BJ (cell line): ENCODE measurements at places on chromosomes 12 and 14. TPM values are rescaled to one million over a fixed set of nuclear protein-coding genes. Genes with fewer than 3 reads are reported as not detected.

The TPH2 gene
- not detected in 2 replicates for polyA plus RNA-seq

DNA sequence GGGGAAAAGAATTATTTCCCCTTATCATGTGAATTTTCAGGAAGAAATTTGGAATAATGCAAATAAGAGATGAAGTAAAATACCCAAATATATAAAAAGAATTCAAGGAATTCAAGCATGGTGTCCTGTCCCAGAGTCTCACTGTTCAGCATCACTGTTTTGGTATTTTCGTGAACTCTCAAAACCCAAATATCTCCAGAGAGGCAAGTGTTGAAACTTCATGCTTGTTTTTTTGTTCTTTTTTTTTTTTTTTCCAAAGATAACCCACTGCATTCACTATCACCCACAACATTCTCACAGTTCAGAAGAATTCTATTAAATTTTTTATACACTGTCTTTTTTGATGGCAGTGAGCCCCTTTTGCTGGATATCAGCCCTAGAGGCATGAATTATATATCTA is 354.9 kb downstream of the DIO2 start:
- DNase-seq: peak; percentile 30

- DNase-seq: no peak
Observed at GRCh38 chr12:5856692-5857091, 88.4 kb downstream of the ANO2 start.

The PSMA6 gene
- polyA plus RNA-seq: 155 and 216 TPM in 2 replicates

- no peak for DNase-seq
Observed at GRCh38 chr14:89226801-89227495, 190.1 kb downstream of the FOXN3 start.

GRCh38 chr14:37443461-37443860 is 151.6 kb downstream of the FOXA1 start:
- peak; percentile 38 for DNase-seq

The IGF1 gene
- polyA plus RNA-seq: 1.5 and 2.4 TPM in 2 replicates

DNA sequence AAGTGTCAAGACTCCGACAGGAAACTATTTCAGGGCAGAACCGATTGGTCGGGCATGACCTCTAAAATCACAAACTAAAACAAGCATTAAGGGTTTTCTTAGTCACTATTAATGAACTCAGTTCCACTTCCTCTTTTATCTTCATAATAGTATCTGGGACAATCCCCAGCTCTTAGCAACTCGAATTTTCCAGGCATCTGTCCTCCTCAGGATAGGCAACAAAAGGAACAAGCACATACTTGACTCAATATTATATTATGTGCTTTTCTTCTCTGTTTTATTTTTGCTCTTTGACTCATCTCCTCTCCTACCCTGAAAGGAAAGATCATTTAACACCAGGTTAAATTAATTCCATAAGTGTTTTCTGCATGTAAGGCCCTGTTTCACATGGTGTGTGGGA is 638.3 kb upstream of the TBX3 start:
- DNase-seq: no peak

The CNTN1 gene
- polyA plus RNA-seq: 0.11 and 0.40 TPM in 2 replicates

GRCh38 chr12:123105211-123105826 is 45.6 kb downstream of the PITPNM2 start:
- no peak for DNase-seq

DNA sequence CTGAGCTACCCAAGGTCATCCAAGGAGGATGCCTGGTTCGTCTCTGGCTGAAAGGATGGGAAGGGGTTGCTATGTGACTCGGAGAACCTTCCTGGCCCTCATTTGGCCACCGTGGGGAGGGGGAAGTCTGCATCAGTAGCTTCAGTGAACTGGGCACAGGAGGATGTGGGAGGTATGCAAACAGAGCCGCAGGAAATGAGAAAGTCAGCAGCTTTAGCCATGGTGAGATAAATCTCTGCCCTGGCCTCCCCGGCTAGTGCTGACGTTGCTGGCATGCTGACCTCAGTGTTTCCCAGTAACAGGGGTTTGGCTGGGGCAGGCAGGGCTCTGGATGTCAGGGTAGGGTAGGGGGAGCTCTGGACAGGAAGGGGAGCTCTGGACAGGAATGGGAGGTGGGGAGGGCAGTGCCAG is 2.3 kb upstream of the CEBPE start:
- DNase-seq: no peak

GRCh38 chr12:101707131-101707782 is 9.8 kb downstream of the CHPT1 start:
- no peak for DNase-seq

The RAPGEF3 gene
- polyA plus RNA-seq: 1.3 and 2.4 TPM in 2 replicates

DNA sequence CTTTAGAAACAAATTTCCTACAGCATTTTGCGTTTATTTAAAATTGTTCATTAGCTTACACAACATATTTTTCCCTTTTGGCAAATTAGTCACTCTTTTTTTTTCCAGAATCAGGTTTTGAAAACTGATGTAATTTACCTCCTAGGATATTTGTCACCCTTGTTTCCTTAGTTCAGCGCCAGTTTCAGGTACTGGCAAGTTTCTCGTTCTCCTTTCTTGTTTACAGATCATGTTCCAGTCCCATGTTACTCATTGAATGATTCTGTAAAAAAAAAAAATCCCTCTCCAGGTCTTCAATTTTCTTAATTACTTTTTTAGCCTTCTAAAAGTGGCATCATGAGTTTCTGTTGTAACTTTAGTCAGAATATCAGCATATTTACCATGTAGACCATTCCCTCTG is 2.7 kb downstream of the PPP4R4 start:
- no peak for DNase-seq

The APOF gene
- polyA plus RNA-seq: not detected in 2 replicates

The AICDA gene
- polyA plus RNA-seq: not detected in 2 replicates

The PLD4 gene
- polyA plus RNA-seq: 0.02 and 0.05 TPM in 2 replicates

DNA sequence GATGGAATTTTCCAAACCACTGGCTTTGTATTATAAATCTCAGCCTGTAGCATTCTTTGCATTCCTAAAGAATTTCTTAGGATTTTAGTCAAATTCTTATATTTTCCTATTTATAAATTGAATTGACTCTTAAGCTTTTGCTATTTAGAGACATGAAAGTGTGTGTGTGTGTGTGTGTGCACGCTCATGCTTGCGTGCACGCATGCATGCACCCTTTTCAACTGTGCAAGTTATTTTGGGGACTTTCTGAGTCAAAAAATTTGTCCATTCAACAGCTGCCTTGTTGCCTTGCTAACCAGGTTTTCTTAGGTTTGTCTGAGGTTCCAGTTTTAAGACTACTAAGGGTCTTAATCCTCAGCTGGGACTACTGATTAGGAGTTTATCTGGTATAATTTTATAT is 42.6 kb downstream of the GPATCH2L start:
- no peak for DNase-seq

- no peak for DNase-seq
Observed at GRCh38 chr12:128318946-128319345, 52.0 kb downstream of the TMEM132C start.

DNA sequence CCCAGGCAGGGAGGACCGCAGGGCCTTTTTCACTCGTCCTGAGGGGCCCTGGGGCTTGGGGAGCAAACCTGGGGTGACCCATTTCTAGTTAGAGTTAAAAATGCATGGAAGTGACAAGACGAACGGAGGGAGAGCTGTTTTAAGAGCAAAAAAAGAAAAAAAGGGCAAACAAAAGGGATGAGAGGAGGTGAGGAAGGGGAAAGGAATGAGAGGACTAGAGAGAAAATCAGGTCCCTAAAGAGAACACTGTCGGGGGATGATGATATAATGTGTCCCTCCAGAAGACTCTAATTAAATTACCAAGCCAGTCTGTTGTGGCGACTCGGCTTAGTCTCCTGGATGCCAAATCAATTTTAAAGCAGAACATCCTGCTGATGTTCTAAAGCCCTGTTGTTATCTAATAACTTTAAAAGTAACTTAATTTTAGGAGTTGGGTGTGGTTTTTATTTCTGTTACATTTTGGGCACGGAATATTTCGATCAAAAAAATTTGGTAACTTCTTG is 1.1 kb downstream of the ANO6 start:
- DNase-seq: no peak
